ENCODE measurements at places on chromosomes 4 and X.

- no peak for DNase-seq
Observed at GRCh38 chr4:788636-789297, 37.2 kb downstream of the CPLX1 start.

DNA sequence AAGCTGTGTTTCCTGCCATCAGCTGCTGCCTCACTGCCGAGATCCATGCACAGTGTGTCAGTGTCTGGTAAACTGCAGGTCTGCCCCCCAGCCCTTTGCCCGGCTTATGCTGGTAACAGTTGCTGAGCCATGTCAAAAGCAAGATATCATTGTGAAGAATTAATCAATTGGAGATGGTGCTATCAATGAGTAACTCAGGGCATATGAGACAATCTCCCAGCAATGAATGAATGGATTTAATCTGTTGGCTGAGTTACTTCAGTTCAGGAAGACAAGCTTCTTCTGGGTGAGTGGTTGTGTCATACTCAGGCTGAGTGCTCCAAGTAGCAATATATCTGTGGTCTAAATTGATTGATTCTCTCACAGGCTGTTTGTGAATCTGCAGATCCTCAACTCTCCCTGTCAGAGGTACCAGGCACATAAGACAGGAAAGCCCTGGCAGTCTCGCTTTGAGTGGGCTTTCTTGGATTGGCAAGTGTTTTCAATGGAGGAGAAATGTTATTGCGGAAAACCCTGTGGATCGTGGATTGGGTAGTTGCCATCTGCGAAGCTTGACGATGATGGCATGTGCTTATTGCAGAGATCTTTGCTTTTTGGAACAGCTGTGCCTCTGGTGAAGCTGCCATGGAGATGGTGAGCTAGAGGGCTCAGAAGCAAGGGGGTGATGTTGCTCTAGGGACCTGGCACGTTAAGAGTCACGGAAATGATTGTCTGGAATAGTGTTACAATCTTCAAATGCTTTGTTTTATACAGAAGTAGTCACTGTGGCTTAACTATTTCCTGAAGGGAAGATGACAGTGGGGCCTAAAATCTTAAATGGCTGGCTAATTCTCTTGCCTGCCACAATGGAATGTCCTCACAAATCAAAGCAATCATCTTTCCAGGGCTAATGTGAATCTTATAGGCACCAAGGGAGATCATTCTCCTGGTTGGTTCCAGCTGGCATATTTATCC lies 147.6 kb upstream of the TBC1D9 start:
- DNase-seq, result no peak

DNA sequence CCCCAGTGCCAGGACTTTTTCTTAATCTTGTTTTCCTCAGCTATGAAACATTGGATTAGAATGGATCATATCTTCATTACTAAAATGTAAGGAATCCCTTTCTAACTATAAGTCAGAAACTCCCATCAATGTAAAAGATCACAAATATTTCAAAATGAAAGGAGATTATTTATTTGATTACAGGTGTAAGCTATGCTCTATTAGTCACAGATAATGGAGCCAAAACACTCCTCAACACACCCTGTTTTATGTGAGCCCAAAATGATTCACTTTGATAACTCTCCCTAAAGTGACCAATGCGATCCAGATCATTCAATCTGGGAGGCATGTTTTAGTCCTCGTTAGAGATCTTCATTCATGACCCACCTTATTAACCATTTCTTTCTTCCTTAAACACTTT lies 566.7 kb upstream of the TENM3 start:
- DNase-seq, result no peak

- DNase-seq, result no peak
Observed at GRCh38 chr4:78370631-78371372, 180.8 kb upstream of the ANXA3 start.

DNA sequence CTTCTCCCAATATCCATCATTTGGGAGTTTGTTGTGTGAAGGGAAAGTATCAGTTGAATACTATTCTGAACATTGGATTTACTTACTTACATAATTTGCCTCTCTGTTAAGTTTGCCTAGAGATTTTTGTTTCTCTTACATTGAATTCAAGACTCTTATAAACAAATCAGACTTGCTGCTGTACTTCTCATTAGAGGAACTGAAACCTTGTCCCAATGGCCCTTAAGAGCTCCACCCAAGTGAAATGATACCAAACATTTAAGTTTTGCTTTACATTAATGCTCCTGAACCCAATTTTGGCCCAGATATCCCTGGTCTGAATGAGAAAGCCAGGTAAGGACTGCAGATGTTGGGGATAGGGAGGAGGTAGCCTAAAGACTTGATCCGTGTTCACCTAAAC lies 32.0 kb downstream of the HAND2 start:
- DNase-seq, result no peak

DNA sequence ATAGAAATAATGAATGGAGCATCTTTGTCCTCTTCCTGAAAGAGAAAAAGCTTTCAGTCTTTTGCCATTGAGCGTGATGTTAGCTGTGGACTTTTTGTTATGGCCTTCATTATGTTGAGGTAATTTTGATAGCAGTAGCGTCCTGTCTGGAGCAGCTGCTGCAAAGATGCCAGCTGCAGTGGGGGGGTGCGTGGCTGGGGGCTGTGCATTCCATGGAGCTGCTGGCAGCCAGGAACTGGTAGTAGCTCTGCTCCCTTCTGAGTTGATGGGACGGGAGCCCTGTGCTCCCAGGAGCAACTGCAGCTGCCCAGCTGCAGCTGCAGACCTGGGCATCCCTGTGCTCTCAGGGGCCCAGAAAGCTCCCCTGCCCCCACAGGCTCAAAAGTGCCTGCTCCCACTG lies 50.4 kb downstream of the CCDC160 start:
- no peak for DNase-seq

- no peak for DNase-seq
Observed at GRCh38 chr4:4856071-4857000, 3.1 kb upstream of the MSX1 start.

DNA sequence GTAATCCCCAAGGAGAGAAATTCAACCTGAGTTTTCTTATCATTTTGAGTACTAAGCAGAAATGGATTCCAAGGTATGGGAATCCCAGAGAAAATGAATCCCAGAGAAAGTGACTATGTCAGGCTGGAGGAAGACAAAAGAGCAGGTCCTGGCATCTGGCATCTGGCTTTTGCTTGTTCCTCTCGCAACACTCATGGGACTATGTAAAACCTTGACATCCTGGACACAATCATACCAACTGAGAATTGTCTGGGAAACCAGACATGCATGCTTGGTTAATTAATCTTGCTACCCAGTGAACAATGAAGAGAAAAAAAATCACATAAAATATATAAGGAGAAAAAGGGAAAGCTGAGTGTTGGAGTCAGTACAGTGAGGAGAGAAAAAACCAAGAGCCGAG lies 12.9 kb downstream of the DCAF8L1 start:
- DNase-seq, result no peak

- no peak for DNase-seq
Observed at GRCh38 chr4:134762053-134762452, 560.5 kb upstream of the PABPC4L start.

DNA sequence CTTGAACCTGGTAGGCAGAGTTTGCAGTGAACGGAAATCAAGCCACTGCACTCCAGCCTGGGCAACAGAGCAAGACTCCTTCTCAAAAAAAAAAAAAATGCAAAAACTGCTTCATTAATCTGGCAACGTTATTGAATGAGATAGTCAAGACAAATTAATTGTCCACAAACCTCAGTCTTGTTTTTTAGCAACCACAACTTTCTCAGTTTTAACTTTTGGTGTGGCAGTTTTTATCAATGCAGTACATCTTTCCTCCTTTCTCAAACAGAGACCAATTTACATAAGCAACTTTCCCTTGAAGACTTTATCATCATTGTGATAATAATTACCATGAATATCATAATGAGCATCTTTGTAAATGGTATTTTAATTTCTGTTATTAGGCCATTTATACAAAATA lies 61.7 kb upstream of the GALNTL6 start:
- DNase-seq, result no peak

GRCh38 chr4:13218326-13218958 lies 265.7 kb downstream of the RAB28 start:
- DNase-seq, result no peak

DNA sequence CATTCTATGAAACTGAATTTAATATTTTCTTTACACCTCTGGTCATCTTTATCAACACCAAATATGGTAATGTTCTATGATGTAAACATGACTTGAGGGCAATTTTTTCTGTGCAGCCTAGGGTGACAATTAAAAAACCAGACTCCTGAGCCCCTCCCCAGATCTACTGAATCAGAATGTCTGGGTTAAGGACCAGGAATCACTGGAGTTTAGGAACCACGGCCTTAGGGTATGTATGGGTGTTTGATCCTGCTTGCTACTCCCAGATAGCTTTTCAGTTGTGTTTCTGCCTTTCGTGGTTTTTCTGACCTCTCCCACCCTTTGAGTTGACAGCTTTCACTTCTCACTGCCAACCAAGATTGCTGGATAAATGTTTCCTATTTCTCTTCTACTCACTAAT lies 332.2 kb downstream of the DHX15 start:
- DNase-seq, result no peak

- no peak for DNase-seq
Observed at GRCh38 chr4:53551281-53551864, 39.9 kb downstream of the LNX1 start.

- DNase-seq, result no peak
Observed at GRCh38 chrX:131711478-131711867, 167.6 kb downstream of the OR13H1 start.

DNA sequence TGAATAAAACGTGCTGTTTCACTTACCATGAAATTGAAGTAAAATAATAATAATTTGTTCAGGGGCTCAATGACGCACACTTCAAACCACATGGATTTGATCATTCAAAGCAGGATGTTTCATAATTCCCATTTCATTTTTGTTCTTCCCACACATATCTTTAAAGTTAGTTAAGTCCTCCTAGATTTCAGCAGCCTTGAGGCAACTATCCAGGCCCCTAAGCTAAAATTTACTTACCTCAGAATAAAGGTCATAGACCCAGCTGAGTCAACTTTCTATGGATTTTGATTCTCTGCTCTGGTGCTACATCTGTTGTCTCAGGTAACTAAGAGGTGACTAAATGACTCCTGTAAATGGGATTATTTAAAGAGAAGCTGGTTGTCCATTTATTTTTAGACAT lies 25.0 kb downstream of the GPR174 start:
- no peak for DNase-seq

DNA sequence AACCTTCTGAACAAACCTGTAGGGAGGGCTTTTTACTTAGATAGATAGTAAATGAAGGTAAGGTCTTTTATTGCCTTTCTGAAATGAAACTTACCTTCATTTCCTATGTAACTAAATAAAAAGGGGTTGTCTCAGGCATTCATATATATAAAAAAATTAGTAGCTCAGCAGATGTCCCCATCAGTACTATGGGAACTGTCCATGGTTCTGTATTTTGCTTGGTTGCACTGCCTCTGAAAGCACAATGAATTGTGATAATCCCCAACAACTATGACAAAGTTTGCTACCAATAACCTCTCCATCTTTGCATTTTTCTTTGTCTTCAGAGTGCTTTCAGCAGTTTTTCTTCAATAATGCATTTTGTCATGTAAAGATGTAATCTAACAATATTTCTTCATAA lies 222.4 kb downstream of the SLIT2 start:
- no peak for DNase-seq

GRCh38 chrX:103734125-103734760 lies 23.5 kb downstream of the TMEM31 start:
- DNase-seq, result no peak

GRCh38 chr4:112423591-112423990 lies 92.4 kb downstream of the NEUROG2 start:
- no peak for DNase-seq

GRCh38 chr4:104896660-104897645 lies 249.7 kb upstream of the TET2 start:
- DNase-seq, result no peak

- no peak for DNase-seq
Observed at GRCh38 chr4:70678383-70678999, 9.8 kb upstream of the UTP3 start.

GRCh38 chr4:122747883-122748282 lies 15.4 kb downstream of the BBS12 start:
- no peak for DNase-seq

DNA sequence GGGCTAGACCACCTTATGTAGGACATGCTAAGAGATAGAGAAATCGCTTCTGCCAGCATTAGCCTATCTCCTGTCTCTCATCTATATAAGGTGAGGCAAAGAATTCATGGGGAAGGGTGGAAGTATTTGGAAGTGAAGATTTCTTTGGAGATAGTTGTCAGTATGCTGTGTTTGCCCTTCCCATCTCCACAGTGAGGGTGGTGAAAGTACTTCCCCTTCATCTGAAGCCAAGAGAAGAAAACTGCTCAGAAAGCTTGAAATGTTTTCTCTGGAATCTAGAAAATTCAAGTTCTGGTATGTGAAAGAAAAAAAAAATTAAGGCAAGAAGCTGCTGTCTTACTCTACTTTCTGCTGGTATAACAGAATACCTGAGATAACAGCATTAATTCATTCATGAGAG lies 12.3 kb upstream of the ADH5 start:
- DNase-seq, result no peak

DNA sequence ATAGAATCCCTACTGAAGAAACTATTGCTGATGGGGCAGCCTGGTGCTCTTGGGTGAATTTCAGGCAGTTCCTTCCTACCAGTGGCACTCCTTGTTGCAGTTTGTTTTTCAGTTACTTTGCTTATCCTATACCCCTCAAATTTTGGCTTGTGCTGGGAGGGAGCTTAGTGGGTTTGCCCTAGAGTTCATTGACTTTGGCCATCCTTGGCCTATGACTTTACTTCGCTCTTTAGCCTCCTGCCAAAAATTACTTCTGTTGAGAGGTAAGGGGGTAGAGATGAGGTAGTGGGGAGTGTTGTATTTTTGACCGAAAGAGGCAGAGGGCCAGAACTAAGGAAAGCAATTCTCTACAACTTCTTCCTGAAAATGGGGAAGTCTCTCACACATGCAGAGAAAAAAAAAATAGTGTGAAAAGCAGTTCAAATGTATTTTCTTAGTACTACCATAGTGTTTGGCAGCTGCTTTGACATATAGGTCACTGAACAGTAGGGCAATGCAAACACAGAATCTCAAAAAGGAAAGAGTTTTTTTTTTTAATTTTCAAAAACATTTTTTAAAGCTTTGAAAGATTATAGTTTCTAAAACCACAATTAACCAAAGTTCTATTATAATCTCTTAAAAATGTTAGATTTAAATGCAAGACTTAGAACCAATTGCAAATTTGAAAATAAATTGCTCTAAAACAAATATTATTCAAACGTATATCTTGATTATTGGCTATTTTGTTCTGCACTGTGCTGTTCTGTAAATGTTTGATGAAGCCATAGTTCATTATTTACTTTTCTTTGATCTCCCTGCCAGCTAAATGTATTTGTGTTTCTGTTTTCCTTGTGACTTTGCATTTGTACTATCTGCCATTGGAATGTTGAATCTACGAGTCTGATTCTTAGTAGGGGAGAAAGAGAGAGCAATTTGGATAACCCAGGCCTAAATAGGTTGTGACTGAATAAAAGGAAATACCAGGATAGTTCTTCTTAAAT lies 73.6 kb downstream of the DCK start:
- DNase-seq, result no peak

GRCh38 chr4:111693758-111694157 lies 451.5 kb upstream of the FAM241A start:
- DNase-seq, result no peak

- no peak for DNase-seq
Observed at GRCh38 chr4:41320786-41321185, 64.1 kb downstream of the UCHL1 start.

GRCh38 chr4:95596676-95597075 lies 47.9 kb upstream of the UNC5C start:
- DNase-seq, result no peak

GRCh38 chr4:5781691-5782090 lies 70.7 kb downstream of the EVC start:
- no peak for DNase-seq

Data from vagina (tissue), 2 donors.